ENCODE measurements at places on chromosomes 11 and 22. TPM values are rescaled to one million over a fixed set of nuclear protein-coding genes. Genes with fewer than 3 reads are reported as not detected.

Gene SEC14L6
- total RNA-seq, result 1.1 TPM

Gene SNX32
- 1.2 TPM for total RNA-seq

Gene DMC1
- total RNA-seq, result 6.8 TPM

- peak; percentile 17 for DNase-seq
Observed at GRCh38 chr11:44623341-44623730, 57.9 kb downstream of the CD82 start.

- DNase-seq, result no peak
Observed at GRCh38 chr22:48482771-48483170, 1344.9 kb downstream of the BRD1 start.

Data from H9 (cell line).